ENCODE measurements at places on chromosomes 4 and X.
A peak's percentile ranks its signal among the peaks of the same experiment; 100 is the strongest.

DNA sequence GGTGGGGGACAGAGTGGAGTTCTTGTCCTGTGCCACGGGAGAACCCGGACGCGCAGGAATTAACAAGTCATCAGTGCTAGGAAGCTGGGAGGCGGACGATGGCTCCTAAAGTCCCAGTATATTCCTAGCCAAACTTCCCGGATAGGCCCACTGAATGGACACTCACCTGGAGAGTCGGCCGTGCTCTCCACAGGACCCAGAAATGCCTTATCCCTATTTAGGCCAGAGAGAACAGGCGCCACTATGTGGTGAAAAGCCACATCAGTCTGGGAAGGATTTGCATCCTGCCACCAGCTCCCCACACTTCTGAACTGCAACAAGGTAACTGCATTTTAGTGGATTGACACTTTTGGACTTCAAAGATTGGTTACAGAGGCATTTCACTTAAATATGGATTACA is 1.1 kb downstream of the CFAP299 start:
- H3K4me1 ChIP-seq: peaks cover 4% of the 10 kb centered on the region
- H3K27me3 ChIP-seq: no peaks in the 10 kb centered on the region
- DNase-seq: peak; percentile 32
- no peaks in the 10 kb centered on the region for H3K36me3 ChIP-seq
- no peak overlapping the region for H3K4me3 ChIP-seq

DNA sequence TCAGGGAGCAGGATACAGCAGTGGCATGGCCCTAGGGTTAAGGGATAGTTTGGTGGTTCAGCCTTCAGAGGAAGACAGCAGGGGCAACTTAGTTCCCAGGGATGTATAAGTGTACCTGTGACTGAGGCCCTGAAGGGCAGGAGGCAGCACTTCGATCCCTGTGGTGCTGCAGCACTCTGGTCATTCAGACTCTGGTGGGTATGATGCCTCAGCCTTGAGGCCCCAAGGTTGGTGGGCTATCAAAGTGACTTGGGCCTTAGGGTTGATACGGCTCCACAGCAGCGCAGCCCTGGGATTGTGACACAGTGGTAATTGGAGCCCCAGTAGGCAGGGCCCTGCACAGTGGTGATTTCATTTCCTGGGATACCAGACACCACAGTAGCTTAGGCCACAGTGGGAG is 1703.1 kb downstream of the PCDH7 start:
- H3K27ac ChIP-seq: no peak overlapping the region
- H3K4me3 ChIP-seq: no peak overlapping the region
- H3K36me3 ChIP-seq: no peaks in the 10 kb centered on the region
- H3K4me1 ChIP-seq: no peaks in the 10 kb centered on the region
- no peak for DNase-seq

GRCh38 chrX:14003876-14004425 is 25.7 kb downstream of the GEMIN8 start:
- DNase-seq: no peak
- no peaks in the 10 kb centered on the region for H3K4me1 ChIP-seq
- no peak overlapping the region for H3K4me3 ChIP-seq
- H3K27me3 ChIP-seq: peaks cover 1% of the 10 kb centered on the region
- peaks cover 1% of the 10 kb centered on the region for H3K36me3 ChIP-seq

DNA sequence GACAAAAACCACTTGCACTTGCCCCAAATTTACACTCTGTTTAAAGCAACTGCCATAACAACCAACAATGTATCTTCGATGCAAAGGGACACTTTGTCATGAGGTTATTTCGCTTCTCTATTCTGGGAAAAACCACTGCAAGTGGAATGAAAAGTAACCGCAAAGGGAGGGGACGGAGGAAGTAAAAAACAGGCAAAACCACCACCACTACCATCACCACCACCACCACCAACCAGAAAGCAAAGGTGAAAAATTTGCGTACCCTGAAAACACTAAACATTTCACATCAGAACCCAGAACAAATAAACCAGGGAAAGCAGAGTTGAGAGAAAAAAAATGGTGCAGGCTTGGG is 1.2 kb upstream of the N4BP2 start:
- peak overlapping the region; percentile 76 for H3K4me3 ChIP-seq
- no peaks in the 10 kb centered on the region for H3K4me1 ChIP-seq
- no peak for DNase-seq
- H3K27ac ChIP-seq: peak overlapping the region; percentile 93
- no peaks in the 10 kb centered on the region for H3K36me3 ChIP-seq

DNA sequence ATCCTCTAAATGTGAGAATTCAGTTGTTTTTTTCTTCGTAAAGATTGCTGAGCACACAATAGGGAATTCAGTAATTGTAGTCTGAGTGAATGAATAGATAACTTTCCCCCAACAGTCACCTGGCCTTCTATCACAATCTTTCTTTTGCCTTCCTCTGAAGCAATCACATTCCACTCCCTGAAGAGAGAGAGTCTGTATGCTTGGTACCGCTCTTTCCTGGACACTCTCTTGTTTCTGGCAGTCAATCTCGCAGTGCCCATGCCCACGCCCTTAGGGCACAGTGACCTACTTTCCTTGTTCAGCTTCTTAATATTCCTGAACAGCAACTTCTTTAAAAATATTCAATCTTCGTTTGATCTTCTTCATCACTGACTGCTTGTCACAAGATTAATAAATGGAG is 255.9 kb downstream of the ADAMTS3 start:
- H3K4me3 ChIP-seq: no peak overlapping the region
- no peak for DNase-seq
- no peaks in the 10 kb centered on the region for H3K27me3 ChIP-seq
- H3K4me1 ChIP-seq: peaks cover 5% of the 10 kb centered on the region
- H3K27ac ChIP-seq: no peak overlapping the region
- no peaks in the 10 kb centered on the region for H3K36me3 ChIP-seq

GRCh38 chr4:13783800-13784411 is 156.4 kb upstream of the BOD1L1 start:
- no peaks in the 10 kb centered on the region for H3K27me3 ChIP-seq
- H3K4me3 ChIP-seq: no peak overlapping the region
- H3K4me1 ChIP-seq: no peaks in the 10 kb centered on the region
- no peaks in the 10 kb centered on the region for H3K36me3 ChIP-seq
- no peak overlapping the region for H3K27ac ChIP-seq

GRCh38 chr4:120622601-120623000 is 299.9 kb downstream of the PRDM5 start:
- no peaks in the 10 kb centered on the region for H3K36me3 ChIP-seq
- no peak for DNase-seq
- H3K27me3 ChIP-seq: no peaks in the 10 kb centered on the region

DNA sequence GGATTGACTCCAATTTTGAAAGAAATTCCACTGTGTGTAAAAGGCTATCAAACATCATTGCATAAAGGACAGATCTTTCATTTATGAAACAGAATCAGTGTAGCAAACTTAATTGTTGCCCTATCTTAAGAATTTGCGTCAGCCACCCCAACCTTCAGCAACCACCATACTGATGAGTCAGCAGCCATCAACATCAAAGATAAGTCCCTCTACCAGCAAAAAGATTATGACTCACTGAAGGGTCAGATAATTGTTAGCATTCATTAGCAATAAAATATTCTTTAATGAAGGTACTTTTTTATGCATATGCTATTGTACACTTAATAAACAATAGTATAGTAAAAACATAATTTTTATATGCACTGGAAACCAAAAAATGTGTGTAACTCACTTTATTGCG is 15.8 kb upstream of the GRSF1 start:
- H3K4me3 ChIP-seq: no peak overlapping the region
- no peaks in the 10 kb centered on the region for H3K4me1 ChIP-seq
- H3K27ac ChIP-seq: no peak overlapping the region
- H3K36me3 ChIP-seq: no peaks in the 10 kb centered on the region

- no peak overlapping the region for H3K27ac ChIP-seq
- no peak overlapping the region for H3K4me3 ChIP-seq
- no peaks in the 10 kb centered on the region for H3K36me3 ChIP-seq
- peak; percentile 70 for DNase-seq
- no peaks in the 10 kb centered on the region for H3K4me1 ChIP-seq
- no peaks in the 10 kb centered on the region for H3K27me3 ChIP-seq
Observed at GRCh38 chr4:137474711-137475301, 57.5 kb downstream of the PCDH18 start.

- peaks cover 8% of the 10 kb centered on the region for H3K27me3 ChIP-seq
- no peaks in the 10 kb centered on the region for H3K36me3 ChIP-seq
- H3K4me3 ChIP-seq: no peak overlapping the region
- no peak overlapping the region for H3K27ac ChIP-seq
Observed at GRCh38 chrX:69551421-69552009, 47.4 kb downstream of the NALF2 start.

- H3K27ac ChIP-seq: no peak overlapping the region
- H3K4me3 ChIP-seq: no peak overlapping the region
- H3K36me3 ChIP-seq: no peaks in the 10 kb centered on the region
- peaks cover 17% of the 10 kb centered on the region for H3K27me3 ChIP-seq
Observed at GRCh38 chr4:54973784-54974183, 151.6 kb downstream of the KDR start.

- no peak for DNase-seq
- H3K27ac ChIP-seq: no peak overlapping the region
- 0 out of 2 replicates have a peak, but pooled peaks cover 3% of the 10 kb centered on the region for H3K36me3 ChIP-seq
- H3K4me3 ChIP-seq: no peak overlapping the region
- no peaks in the 10 kb centered on the region for H3K27me3 ChIP-seq
Observed at GRCh38 chrX:40080894-40081678, 16.7 kb downstream of the BCOR start.

DNA sequence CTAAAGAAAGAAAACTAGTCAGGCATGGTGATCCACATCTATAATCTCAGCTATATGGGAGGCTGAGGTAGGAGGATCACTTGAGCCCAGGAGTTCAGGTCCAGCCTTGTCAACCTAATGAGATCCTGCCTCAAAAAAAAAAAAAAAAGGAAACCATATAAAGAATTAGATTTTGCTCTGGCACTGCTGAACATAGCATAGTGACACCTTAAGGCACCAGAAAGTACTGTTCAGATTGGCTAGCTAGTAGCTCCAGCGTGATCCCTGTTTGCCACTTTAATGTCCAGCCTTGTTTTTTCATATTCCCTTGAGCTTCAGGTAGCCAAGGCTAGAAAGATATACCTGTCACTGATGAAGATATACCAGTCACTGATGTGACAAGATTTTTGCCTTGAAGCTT is 34.1 kb downstream of the EXOC1 start:
- no peak overlapping the region for H3K27ac ChIP-seq
- H3K4me1 ChIP-seq: no peaks in the 10 kb centered on the region
- H3K27me3 ChIP-seq: no peaks in the 10 kb centered on the region
- no peak overlapping the region for H3K4me3 ChIP-seq
- no peak for DNase-seq

DNA sequence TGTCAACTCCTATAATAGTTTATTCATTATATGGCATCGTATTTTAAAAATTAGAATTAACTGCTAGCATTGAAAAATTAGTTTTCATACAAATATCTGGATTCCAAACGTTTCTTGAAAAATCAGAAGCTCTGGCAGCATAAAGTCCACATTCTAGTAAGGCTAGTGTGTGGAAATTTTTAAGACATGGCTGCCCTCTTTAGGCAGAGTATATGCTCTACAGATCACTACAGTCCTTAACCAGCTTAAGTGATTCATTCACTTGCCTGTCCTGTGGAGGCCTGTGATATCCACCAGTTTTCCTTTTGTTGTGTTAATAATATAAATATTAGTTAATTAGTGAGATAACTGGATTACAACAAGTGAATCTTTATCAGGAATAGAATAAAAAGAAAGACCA is 287.2 kb downstream of the OPHN1 start:
- H3K27me3 ChIP-seq: peaks cover 1% of the 10 kb centered on the region
- H3K4me1 ChIP-seq: no peaks in the 10 kb centered on the region
- peak; percentile 62 for DNase-seq
- no peak overlapping the region for H3K27ac ChIP-seq
- no peak overlapping the region for H3K4me3 ChIP-seq

DNA sequence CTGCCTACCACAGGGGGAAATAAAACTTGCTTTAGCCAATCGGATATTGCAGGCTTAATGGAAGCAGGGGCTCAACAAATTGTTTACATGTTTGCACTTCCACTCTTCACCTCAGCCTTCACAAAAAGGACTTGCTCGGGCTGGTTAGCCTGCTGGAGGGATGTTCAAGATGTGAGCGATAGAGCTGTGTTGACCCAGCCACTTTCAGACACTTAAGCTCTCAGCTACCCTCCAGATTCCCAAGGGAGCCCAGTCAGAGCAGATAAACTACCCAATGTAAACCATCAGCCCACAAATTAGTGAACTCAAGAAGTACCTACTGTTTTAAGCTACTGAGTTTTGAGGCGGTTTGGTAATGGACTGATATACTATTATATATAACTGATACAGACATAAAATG is 508.4 kb upstream of the FTHL17 start:
- H3K27me3 ChIP-seq: no peaks in the 10 kb centered on the region
- H3K4me3 ChIP-seq: no peak overlapping the region
- H3K27ac ChIP-seq: no peak overlapping the region
- H3K4me1 ChIP-seq: no peaks in the 10 kb centered on the region
- H3K36me3 ChIP-seq: no peaks in the 10 kb centered on the region
- peak; percentile 6 for DNase-seq

GRCh38 chr4:153987291-153987690 is 198.4 kb upstream of the SFRP2 start:
- no peak overlapping the region for H3K27ac ChIP-seq
- no peak for DNase-seq
- no peaks in the 10 kb centered on the region for H3K27me3 ChIP-seq
- no peaks in the 10 kb centered on the region for H3K4me1 ChIP-seq

GRCh38 chr4:3572363-3572762 is 40.1 kb upstream of the LRPAP1 start:
- no peak overlapping the region for H3K27ac ChIP-seq
- DNase-seq: no peak
- H3K4me1 ChIP-seq: no peaks in the 10 kb centered on the region
- no peaks in the 10 kb centered on the region for H3K36me3 ChIP-seq

GRCh38 chr4:41963105-41963504 is 18.5 kb upstream of the DCAF4L1 start:
- no peak overlapping the region for H3K27ac ChIP-seq
- peak; percentile 10 for DNase-seq
- no peaks in the 10 kb centered on the region for H3K27me3 ChIP-seq
- no peaks in the 10 kb centered on the region for H3K4me1 ChIP-seq

GRCh38 chr4:102869569-102870197 is 891 bp downstream of the CISD2 start:
- H3K4me1 ChIP-seq: no peaks in the 10 kb centered on the region
- H3K36me3 ChIP-seq: peaks cover 2% of the 10 kb centered on the region
- peak; percentile 2 for DNase-seq
- H3K27ac ChIP-seq: peak overlapping the region; percentile 96
- no peaks in the 10 kb centered on the region for H3K27me3 ChIP-seq

All from IMR-90 (cell line).